ENCODE measurements at places on chromosomes 12 and 14. TPM values are rescaled to one million over a fixed set of nuclear protein-coding genes. Genes with fewer than 3 reads are reported as not detected.

Gene PTPRB
- total RNA-seq: not detected

Gene TPPP2
- total RNA-seq: not detected

Gene INSM2
- total RNA-seq: not detected

Gene TCL1B
- not detected for total RNA-seq

Gene OR4Q3
- not detected for total RNA-seq

Gene SSTR1
- not detected for total RNA-seq

Gene PDE3A
- not detected for total RNA-seq

Gene ABCD4
- 47.7 TPM for total RNA-seq

Gene SIX6
- not detected for total RNA-seq

Gene KLHL33
- not detected for total RNA-seq

Gene METTL17
- 74.9 TPM for total RNA-seq

Gene ART4
- total RNA-seq: not detected

Gene FGF6
- total RNA-seq: not detected

Gene MANSC4
- total RNA-seq: not detected

Gene KITLG
- total RNA-seq: 0.07 TPM

Gene CRIP2
- total RNA-seq: 2.7 TPM

Gene CPNE6
- total RNA-seq: not detected

Gene KRT77
- not detected for total RNA-seq

Gene PMCH
- not detected for total RNA-seq

Gene BCL2L14
- total RNA-seq: 11.5 TPM

Gene MYO1H
- not detected for total RNA-seq

Gene ERG28
- 25.9 TPM for total RNA-seq

Gene ADAMTS20
- not detected for total RNA-seq

Gene TTLL5
- total RNA-seq: 23.6 TPM
